Fibroblast of skin of left quadriceps (primary cell): ENCODE measurements at places on chromosomes 16 and 17.

DNA sequence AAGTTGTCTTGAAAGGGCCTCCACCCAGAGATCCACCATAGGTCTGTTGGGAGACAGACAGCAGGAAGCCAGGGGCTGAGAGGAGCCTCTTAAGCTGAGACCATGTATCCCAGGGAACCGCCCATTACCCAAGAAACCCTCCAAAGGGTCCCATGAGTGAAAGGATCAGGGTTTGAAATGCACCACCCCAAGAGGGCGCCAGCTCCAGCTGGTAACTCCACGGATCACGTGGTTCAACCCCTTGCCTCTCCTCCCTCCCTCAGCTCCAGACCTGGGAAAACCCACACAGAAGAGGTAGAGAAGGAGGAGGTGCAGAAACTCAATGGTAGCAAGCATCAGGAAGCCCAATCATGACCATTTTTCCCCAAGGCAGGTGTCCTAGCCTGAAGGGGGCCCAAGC is 148.7 kb downstream of the AIPL1 start:
- no peak for DNase-seq

- DNase-seq = no peak
These were observed 32.7 kb downstream of the CDK5R1 start for GRCh38 chr17:32519228-32520103.

- no peak for DNase-seq
These were observed 44.7 kb upstream of the KCNJ16 start for GRCh38 chr17:70030371-70030770.

DNA sequence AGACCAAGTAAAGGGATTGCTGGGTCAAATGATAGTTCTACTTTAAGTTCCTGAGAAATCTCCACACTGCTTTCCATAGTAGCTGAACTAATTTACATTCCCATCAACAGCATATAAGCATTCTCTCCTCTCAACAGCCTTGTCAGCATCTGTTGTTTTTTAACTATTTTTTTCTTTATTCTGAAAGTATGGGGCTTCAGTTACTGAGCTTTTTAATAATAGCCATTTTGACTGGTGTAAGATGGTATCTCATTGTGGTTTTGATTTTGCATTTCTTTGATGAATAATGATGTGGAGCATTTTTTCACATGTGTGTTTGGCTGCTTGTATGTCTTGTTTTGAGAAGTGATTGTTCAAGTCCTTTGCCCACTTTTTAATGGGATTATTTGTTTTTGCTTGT is 2.5 kb downstream of the KRTAP2-2 start:
- peak; percentile 54 for DNase-seq

- no peak for DNase-seq
These were observed 16.0 kb upstream of the SP6 start for GRCh38 chr17:47866941-47867340.

DNA sequence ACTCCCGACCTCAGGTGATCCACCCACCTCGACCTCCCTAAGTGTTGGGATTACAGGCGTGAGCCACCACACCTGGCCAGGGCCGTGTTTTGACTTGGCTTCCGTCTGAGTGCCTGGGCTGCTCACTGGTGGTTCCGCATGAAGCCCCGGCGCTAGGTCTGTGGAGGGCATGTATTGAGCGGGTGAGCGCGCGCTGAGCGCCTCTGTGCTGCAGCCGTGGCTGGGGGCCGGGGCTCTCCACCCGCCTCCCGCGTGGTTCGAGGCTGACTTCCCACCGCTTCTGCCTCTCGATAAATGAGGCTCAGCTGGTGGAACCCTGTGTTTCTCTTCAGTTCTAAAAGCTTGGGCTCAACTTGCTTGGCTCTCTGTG is 38.9 kb upstream of the ATP2A3 start:
- no peak for DNase-seq

DNA sequence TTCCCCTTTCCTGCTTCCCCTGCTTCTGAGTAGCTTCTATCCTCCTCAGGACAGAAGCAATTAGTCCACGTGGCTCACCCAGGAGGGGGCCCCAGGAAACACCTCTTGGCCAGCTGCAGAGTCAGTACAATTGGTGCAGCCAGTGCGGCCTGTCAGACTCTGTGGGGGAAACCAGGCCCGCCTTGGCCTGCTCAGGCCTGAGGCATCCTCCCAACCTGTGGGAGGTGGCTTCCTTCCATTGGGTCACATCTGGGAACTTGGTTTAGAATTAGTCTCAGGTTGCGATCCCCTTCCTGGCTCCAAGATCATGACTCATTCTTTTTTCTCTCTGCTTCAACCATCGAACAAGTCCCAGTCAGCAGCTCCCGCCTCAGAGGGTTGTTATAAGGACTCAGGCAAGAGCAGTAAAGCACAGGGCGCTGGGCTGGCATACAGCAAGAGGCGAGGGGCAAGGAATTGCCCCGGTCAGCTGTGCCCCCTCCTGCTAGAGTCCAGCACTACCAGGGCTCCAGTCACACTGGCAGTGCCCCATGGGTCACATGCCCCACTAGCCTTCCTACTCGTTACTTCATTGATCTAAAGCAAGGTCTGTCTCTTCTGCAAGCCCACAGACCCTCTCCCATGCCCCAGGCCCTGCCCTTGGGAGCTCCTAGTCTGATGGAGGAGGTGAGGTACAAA is 8.1 kb upstream of the EPX start:
- DNase-seq = peak; percentile 24
